NCI-H2081 (cell line): ENCODE measurements at places on chromosomes 1 and 21.

DNA sequence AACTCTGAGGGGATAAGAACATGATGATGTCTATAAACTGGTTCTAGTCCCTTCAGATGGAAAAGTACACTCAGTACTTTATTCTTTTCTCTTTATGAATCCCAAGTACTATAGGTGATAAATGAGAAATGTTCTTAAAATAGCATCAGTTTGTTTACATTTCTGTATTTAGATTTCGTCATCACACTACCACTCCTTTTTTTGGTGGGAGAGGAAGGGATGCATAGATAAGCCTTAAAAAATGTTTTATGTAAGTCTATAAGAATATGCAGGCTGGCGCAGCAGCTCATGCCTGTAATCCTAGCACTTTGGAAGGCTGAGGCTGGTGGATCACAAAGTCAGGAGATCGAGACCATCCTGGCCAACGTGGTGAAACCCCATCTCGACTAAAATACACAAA lies 144.8 kb downstream of the USP25 start:
- no peak for DNase-seq

- no peak for DNase-seq
These were observed 222.8 kb upstream of the ZRANB2 start for GRCh38 chr1:71303617-71304041.

GRCh38 chr1:117629625-117630422 lies 24.0 kb downstream of the TENT5C start:
- no peak for DNase-seq

- no peak for DNase-seq
These were observed 10.1 kb upstream of the ELAVL4 start for GRCh38 chr1:50098591-50099021.

GRCh38 chr1:171984262-171984661 lies 143.0 kb downstream of the DNM3 start:
- no peak for DNase-seq

DNA sequence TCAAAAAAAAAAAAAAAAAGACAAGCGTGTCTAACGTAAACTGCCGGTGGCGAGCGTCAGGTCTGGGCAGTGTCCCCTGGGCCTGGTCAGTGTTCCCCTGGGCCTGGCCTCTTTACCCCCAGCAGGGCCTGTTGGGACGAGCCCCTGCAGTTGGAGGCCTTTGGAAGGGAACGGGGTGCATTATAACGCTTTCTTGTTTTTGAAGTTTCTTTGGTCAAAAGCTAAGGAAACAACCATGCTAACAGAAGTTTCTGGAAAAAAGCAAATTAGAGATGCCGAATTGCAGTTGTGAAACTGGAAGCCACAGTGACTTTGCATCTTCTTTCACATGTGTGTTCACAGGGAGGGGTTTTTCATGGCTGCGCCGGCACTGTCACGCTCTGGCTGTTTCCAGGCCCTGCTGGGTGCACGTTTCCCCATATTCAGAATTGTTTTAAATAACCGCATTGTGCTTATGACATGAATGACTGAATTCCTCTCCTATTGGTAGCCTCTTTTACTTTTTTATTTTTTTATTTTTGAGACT lies 16.0 kb downstream of the RRP1 start:
- no peak for DNase-seq

- DNase-seq, result no peak
These were observed 174.0 kb upstream of the ATP1B1 start for GRCh38 chr1:168932539-168932938.

GRCh38 chr1:198641501-198641900 lies 2.7 kb downstream of the PTPRC start:
- DNase-seq, result no peak

- DNase-seq, result no peak
These were observed 646.2 kb downstream of the SMYD3 start for GRCh38 chr1:245860657-245861544.

DNA sequence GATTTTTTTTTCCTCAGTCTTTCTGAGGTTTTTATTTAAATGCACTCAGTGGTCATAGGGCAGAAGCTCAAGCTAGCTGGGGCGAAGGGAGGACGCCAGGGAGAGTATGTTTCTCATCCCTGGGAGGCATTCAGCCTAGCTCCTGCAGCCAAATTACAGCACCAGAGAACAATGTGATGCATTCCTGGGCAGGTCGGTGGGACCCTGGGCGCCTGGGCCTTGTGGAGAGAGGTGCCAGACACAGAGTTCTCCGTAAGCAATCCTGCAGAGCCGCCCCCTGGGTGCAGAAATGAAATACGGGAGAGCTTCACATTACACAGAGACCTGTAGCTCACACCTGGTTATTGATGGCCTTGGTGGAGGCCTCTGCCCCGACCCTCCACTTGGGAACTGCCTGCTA lies 15.5 kb downstream of the WNT2B start:
- DNase-seq, result no peak

- no peak for DNase-seq
These were observed 69.1 kb upstream of the MRPS6 start for GRCh38 chr21:34004013-34004938.

- no peak for DNase-seq
These were observed 65.2 kb downstream of the PSMG1 start for GRCh38 chr21:39118061-39118460.

DNA sequence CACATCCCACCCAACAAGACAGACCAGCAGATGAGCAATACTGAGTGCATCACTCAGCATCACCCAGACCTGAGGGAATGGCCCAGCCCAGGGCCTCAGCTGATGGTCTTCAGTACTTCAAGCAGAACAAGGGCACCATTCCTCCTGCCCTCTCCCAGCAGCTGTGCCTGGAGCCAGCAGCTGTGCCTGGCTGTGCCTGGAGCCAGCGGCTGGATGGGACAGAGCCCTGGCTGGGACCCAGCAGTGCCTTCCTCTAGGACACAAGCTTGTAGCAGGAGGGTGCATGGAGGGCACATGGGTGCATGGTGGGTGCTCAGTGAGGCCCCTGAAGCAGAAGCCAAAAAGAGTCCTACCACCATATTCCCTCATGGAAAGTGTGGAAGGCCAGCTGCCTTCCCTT lies 583.8 kb downstream of the NPHP4 start:
- DNase-seq, result no peak

GRCh38 chr1:206121269-206121668 lies 4.1 kb upstream of the AVPR1B start:
- no peak for DNase-seq

- DNase-seq, result no peak
These were observed 474.7 kb upstream of the DAB1 start for GRCh38 chr1:57898531-57898930.
